Naive thymus-derived CD4-positive, alpha-beta T cell (primary cell): ENCODE measurements at places on chromosomes 6 and 20.
A peak's percentile ranks its signal among the peaks of the same experiment; 100 is the strongest.

DNA sequence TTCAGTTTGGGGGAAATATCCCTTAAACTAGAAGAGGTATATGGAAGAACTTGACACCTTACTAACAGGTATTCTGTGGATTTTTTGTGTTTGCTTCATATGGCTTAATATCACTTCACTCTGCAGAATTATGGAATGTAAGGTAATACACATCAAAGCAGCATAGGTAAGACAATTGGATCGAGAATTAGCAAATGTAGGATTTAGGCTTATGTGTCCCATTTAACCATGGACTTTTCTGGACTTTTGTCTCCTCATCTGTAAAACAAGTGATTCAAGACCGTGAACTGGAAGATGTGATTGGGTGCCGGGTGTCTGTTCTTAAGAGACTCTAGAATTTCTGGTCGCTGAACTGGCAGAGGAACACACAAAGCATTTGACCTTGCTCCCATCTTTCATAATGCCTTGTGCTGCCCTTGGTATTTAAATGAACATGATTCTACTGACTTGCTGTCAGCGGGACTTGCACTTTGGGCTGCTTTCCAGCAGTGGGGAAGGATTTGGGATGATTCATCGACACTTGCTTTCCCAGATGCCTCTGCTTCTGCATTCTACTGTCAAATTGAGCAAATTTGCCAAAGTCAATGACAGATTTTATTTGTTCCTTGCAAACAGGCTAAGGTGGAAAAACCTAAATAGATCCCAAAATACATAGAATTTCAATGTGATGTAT, 199.8 kb downstream of the PLCB1 start:
- no peak for DNase-seq

GRCh38 chr20:48702455-48702913, 125.3 kb downstream of the PREX1 start:
- no peak for DNase-seq

DNA sequence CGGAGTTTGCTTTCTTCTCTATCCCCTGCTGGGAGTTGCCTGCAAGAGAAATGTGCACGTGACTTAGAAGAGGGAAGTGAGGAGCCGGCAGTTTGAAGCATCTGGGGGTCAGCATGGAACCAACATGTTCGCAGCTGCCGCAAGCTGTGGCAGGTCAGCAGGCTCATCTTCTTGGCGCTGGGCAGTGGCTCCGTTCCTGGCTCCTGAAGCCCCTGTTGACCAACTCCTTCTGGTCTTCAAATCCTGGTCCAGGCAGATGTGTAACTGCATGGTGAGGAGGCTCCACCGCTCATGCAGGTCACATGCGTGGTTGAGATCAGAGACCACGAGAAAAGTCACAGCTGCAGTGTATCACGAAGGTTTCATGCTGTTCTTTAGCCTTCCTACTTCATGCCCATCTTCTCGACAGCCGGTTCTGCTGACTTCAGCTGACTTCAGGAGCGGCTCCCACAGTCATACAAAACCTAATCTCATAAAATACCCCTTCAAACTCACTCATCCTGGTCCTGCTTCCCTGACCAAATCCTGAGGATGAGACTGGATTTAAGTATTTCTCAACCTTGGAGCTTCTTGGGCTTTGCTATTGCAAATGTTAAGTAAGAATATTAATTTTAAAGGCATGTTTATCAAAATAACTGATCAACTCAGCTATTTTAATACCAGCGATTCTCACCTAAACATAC, 44.9 kb upstream of the BCAS1 start:
- DNase-seq, result no peak

DNA sequence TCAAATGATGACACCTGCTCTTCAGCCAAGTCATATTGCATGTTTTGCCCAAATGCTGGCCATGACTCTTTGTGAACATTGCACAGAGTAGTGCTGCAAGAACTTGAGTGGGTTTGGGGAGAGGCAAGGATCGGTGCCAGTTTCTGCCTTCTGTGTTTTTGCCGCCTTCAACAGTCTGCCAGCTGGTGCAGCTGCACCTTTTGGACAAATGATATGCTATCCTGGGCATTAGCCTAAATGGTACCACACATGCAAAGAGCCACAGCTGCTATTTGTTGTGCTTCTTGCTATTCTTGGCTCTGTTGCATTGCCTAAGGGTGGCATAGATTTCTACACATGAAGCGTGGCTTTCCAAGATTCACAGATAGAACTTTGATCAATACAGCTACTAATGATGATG, 189.0 kb upstream of the CCN2 start:
- DNase-seq, result no peak

- no peak for DNase-seq
Measured at GRCh38 chr6:466564-466963, 75.0 kb downstream of the IRF4 start.

- no peak for DNase-seq
Measured at GRCh38 chr20:47878601-47879027, 93.3 kb upstream of the SULF2 start.

DNA sequence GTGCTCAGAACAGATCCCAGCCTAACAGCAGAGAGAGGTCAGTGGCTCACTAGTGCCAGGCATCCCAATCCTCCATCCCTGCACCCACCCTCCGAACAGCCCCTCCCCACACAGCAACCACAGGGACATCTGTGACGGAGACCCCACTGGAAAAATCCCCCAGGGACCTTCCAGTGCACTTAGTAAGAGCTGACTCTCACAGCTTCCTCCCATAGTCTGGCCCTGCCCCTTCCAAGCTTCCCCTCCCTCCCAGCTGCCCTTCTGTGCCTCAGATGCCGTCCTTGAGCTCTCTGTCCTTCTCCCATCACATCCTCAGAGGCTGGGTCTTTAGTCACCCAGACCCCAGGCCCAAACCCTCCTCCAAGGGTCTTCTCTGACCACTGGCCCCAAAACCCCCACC, 9.7 kb upstream of the THBS2 start:
- no peak for DNase-seq

- no peak for DNase-seq
Measured at GRCh38 chr6:53918854-53919510, 124.2 kb downstream of the LRRC1 start.

DNA sequence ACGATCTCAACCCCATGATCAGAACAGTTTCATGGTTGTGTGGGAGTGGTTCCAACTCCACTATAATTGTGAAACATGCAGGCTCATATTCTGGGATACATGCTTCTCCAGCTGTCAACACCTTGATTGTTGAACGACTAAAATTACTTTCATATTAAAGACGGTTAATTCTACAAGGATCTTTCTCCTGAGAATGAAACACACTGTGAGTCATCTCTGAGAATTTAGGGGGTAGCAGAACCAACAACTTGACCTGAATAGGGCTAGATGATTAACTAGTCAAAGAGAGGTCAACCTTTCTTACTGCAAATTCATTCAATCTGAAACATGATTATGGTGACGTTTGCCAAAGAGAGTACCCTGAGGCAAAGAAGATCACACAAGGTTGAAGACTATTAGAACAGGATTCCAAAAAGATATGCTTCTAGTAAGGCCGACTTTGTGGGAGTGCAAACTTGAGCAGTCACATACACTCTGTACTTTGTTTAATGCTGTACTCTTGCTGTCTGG, 175.2 kb upstream of the CITED2 start:
- no peak for DNase-seq

DNA sequence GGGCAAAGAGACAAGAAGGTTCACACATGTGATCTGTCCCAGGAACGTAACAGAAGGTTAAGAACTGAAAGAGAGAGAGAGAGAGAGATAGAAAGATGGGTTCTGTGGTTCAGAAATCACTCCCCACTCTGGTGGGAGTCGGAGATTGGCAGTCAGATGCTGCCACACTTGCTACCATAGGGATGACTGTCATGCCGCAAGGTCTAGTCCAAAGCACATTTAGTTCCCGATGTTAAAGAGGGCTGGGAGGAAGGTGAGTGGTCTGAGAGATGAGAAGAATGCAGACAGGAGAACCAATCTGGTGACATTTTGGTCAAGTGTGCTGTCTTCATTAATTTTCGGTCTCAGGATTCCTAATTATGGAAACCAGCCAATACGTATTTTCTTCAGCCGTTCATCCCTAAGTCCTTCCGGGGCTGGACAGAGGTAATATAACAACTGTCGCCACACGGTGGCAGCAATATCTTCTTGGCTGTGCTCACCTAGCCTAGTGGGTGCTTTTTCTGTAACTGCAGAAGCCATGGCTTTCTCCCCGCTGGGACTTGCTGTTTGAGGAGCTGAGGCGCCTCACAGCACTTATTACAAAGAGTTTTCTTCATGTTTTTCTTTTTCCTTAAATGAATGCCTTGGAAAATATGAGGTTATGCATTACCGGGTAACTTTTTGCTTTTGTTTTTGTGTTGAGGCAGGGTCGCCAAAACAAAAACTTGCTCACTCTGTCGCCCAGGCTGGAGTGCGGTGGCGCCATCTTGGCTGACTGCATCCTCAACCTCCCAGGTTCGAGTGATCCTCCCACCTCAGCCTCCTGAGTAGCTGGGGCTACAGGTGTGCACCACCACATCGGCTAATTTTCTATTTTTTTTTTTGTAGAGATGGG, 46.0 kb downstream of the SLC35D3 start:
- DNase-seq, result peak; percentile 47

GRCh38 chr20:4905613-4906012, 95.7 kb downstream of the SLC23A2 start:
- no peak for DNase-seq

DNA sequence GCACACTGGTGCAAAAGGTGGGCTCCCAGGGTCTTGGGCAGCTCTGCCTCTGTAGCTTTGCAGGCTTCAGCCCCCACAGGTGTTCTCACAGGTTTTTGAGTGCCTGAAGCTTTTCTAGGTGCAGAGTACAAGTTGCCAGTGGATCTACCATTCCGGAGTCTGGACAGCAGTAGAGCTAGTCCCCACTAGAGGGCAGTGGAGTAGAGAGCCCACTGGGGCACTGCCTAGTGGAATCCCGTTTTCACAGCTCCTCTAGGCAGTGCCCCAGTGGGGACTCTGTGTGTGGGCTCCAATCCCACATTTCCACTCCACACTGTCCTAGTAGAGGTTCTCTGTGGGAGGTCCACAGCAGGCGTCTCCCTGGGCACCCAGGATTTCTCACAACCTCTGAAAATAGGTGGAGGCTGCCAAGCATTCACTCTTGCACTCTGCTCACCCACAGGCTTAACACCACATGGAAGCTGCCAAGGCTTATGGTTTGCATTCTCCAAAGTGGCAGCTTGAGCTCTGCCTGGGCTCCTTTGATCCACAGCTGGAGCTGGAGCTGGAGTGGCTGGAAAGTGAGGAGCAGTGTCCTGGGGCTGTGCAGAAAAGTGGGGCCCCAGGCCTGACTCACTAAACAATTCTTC, 86.3 kb upstream of the PROKR2 start:
- no peak for DNase-seq

GRCh38 chr6:56986611-56987010, 31.7 kb downstream of the BEND6 start:
- no peak for DNase-seq

- DNase-seq, result no peak
Measured at GRCh38 chr6:122712093-122712447, 67.4 kb upstream of the FABP7 start.

GRCh38 chr20:18832546-18833200, 19.1 kb downstream of the SCP2D1 start:
- no peak for DNase-seq

DNA sequence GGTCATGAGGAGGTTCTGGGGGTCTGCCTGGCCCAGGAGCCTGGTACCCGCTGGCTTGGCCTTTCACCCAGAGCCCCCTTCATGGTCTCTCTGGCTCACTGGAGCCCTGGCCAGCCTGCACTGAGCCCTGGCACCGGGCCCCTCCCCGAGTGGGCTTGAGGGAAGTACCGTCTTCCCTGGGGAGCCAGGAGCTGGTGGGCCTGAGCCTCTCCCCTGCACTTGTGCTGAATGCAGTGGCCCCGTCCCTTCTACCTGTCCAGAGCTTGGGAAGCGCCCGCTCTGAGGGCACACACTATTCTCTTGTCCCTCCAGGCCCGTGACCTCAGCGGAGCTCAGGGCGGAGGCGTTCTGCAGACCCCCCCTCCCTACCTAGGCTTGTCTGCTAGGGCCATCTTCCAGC, 62.2 kb downstream of the TCP11 start:
- no peak for DNase-seq

GRCh38 chr6:33815854-33816253, 12.1 kb upstream of the MLN start:
- no peak for DNase-seq

DNA sequence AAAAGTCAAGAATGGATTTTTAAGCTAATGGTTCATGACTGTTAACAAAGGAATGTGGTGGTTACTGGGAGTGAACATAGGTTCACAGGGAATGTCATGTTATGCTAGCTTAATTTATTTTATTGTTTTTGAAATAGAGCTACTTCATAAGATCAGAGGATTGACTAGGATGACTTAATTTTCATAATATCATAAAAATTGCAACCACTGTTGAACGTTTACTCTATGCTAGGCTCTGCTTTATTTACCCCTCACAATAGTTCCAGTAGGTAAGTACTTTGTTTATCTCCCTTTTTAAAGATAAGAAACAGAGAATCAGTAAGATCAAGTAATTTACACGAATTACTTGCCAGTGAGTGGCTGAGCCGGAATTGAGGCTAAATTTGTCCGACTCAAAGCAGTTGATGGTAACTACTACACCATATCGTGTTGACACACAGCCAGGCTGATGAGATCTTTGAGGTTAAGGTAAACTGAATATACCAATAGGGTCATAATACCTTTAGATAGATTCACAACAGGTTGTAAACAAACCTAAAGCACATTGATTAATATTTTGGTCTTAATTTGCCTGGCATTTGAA, 194.6 kb upstream of the CITED2 start:
- DNase-seq, result no peak

GRCh38 chr20:11753155-11753554, 164.5 kb upstream of the BTBD3 start:
- no peak for DNase-seq

DNA sequence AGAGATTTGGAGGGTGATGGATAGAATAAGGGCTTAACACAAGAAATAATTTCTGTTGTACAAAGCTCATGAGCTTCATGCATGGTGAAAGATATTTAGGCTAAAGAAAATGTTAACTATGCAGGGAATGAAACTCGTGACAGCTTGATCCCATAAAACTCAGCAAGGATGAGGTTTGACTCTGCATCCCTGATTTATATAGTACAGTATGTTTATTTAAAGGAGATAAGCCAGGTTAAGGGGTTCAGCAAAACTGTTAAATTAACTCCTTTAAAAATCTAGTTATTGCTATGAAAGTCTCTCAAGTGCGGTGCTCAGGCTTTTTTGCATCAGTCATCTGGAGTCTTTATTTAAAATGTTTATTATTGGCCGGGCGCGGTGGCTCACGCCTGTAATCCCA, 326.4 kb downstream of the LAMA2 start:
- no peak for DNase-seq

DNA sequence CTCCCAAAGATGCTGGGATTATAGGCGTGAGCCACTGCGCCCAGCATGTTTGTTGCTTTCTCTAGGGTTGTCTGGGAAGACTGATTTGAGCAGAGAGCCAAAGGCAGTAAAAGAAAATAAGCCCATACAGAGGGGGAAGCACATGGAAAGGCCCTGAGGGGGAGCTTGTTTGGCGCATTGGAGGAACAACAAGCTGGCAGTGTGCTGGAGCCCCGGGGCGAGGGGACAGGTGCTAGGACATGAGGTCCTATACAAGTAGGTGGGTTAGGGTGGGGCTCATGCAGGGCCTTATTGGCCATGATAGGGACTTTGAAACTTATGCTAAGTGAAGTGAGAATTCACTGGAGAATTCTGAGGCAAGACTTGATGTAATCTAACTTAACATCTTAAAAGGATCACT, 35.3 kb downstream of the CD109 start:
- DNase-seq, result no peak
